GM03348 (cell line): ENCODE measurements at places on chromosomes 4 and X.
A peak's percentile ranks its signal among the peaks of the same experiment; 100 is the strongest.

- peak; percentile 20 for DNase-seq
Observed at GRCh38 chr4:25703731-25704388, 48.2 kb downstream of the SLC34A2 start.

DNA sequence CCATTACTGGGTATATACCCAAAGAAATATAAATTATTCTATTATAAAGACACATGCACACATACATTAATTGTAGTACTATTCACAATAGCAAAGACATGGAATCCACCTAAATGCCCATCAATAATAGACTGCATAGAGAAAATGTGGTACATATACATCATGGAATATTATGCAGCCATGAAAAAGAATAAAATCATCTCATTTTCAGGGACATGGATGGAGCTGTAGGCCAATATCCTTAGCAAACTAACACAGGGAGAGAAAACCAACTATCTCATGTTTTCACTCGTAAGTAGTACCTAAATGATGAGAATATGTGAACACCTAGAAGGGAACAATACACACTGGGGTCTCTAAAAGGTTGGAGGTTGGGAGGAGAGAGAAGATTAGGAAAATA, 86.0 kb upstream of the GALNTL6 start:
- DNase-seq: no peak

DNA sequence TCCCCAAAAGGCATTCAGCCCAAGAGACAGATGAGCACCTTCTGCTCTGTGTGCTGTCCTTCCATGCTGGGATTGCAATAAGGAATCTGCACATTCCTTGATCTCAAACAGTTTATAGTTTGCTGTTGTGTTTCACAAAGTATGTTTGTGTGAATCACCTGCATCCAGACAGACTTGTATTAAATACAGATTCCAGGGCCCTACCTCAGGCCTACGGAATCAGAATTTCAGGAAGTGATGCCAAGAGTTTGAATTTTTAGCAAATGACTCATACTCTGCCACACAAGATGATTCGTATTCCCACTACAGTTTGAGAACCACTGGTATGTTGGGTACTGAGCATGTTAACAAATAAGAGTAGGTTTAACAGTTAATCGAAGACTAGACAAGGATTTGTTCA, 7.0 kb downstream of the VAMP7 start:
- peak; percentile 32 for DNase-seq

- no peak for DNase-seq
Observed at GRCh38 chr4:165874791-165875371, 1.8 kb downstream of the TLL1 start.

- no peak for DNase-seq
Observed at GRCh38 chr4:155805016-155805415, 46.2 kb downstream of the GUCY1B1 start.

- DNase-seq: no peak
Observed at GRCh38 chr4:174859904-174860303, 30.9 kb upstream of the GLRA3 start.

GRCh38 chrX:46978341-46979291, 66.4 kb downstream of the JADE3 start:
- peak; percentile 45 for DNase-seq

- no peak for DNase-seq
Observed at GRCh38 chr4:71566856-71567255, 217.0 kb downstream of the GC start.

GRCh38 chr4:143773998-143774895, 73.8 kb upstream of the FREM3 start:
- DNase-seq: peak; percentile 36

- DNase-seq: no peak
Observed at GRCh38 chrX:57227691-57228090, 58.8 kb upstream of the FAAH2 start.

DNA sequence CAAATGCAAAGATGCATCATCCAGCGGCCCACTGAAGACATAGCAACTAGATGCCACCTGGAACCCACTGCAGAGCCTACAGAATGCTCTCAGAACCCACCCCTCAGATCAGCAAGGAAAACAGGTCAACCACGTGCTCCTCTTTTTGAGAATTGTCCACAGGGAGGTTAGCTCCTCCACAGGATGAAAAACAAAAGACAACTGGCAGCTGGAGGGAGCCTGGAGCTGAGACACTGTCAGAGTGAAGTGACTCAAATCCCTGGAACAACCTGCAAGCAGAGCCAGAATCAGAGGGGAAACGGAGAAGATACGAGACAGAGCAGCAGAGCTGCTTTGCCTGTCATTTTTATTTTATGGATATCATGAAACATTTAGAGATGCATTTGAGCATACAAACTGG, 277.6 kb downstream of the GASK1B start:
- no peak for DNase-seq

DNA sequence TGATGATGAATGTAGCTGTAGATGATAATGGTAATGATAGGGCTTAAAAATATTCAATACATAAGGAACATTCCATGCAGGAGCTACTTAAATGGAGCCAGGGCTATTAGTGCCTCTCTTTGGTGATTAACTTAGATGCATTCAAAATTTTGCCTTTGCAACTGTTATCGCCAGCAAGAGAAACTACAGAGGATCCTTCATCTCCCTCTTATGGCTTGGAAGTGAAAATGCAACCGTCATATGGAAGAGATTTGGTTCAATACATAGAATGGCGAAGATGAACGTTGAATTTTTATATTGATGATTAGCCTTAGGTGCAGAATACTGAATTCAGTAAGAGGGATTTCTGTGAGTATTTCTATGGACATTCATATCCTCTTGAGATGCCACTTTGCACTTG, 134.5 kb upstream of the NLGN4X start:
- DNase-seq: no peak

- peak; percentile 76 for DNase-seq
Observed at GRCh38 chr4:38322714-38323113, 341.3 kb upstream of the KLF3 start.

DNA sequence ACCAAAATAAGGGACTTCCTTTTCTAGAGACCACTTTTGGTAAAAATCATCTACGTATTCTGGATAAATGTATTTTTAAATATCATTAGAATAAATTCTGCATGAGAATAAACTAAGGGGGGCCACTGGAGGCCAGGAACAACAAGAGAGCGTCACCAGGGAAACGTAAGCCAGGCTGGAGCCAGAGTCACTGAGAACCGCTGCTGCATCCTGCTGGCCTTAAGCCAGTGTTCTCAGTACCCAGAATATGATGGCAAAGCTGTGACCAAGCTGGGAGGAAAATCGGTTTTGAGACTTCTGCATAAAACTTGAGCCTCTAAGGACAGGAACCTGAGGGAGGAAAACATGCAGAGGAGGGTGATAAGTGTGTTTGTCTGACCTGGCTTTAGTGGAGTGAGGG, 63.0 kb upstream of the FAM9A start:
- no peak for DNase-seq

GRCh38 chrX:108264376-108264775, 172.8 kb downstream of the ATG4A start:
- no peak for DNase-seq

GRCh38 chr4:124933521-124933920, 221.0 kb upstream of the ANKRD50 start:
- DNase-seq: no peak

GRCh38 chr4:8325291-8325973, 55.9 kb downstream of the HTRA3 start:
- DNase-seq: no peak

- no peak for DNase-seq
Observed at GRCh38 chrX:2320580-2321327, 180.0 kb downstream of the DHRSX start.

- DNase-seq: no peak
Observed at GRCh38 chr4:95361696-95361965, 187.1 kb downstream of the UNC5C start.

DNA sequence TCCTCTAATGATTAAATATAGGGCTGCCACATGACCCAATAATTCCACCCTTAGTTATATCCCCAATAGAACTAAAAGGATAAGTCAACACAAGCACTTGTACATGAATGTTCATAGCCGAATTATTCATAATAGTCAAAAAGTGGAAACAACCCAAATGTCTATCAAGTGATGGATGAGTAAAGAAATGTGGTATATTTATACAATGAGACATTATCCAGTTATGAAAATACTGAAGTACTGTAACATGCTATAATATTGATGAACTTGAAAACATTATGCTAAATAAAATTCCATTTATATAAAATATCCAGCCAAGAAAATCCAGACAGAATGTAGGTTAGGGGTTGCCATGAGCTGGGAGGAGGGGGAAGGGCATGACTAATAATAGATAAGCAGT, 436.7 kb upstream of the AADAT start:
- DNase-seq: no peak

DNA sequence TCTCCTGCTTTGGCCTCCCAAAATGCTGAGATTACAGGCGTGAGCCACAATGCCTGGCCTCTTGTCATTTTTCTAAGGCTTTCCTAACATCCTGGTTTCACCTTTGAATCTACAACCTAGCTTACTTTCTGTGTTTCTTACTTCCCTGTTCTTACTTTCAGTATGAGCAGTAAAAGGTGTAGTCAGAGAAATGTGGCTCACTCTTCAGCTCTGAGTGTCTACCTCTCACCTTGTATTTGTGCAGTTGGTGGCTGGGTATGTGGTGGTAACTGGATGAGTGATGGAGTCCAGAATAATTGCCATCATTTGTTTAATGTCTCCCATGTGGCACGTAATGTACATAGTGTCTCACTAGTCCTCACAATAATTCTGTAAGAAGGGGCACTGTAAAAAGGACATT, 19.1 kb upstream of the CXCL11 start:
- no peak for DNase-seq

DNA sequence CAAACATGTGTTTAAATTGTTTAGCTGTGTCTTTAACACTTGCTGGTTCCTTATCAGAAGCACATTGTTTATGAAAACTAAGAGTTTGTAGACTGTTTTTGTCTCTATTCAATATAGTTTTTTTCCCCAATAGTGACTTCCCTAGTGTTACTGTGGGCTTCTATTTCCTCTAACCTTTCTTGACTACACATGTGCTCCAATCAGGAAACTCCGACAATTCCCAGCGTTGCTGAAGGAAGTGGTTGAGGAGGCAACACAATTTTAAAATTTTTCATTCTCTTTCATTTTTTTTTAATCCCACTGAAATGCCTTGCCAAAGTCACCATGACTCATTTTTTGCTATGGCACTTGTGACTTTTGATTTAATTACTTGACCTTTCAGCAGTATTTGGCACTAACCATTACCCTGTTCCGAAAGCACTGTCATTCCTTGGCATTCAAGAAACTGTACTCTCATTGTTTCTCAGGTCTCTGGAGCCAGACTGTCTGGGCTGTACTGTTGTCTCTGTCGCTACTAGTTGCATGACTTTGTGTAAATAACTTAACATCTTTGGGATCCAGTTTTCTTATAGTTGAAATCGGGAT, 67.6 kb upstream of the FREM3 start:
- peak; percentile 8 for DNase-seq

- DNase-seq: no peak
Observed at GRCh38 chr4:76989391-76990061, 40.0 kb downstream of the SEPTIN11 start.
